CD8-positive, alpha-beta memory T cell (primary cell): ENCODE measurements at places on chromosomes 3 and 15. TPM values are rescaled to one million over a fixed set of nuclear protein-coding genes. Genes with fewer than 3 reads are reported as not detected.
A peak's percentile ranks its signal among the peaks of the same experiment; 100 is the strongest.

DNA sequence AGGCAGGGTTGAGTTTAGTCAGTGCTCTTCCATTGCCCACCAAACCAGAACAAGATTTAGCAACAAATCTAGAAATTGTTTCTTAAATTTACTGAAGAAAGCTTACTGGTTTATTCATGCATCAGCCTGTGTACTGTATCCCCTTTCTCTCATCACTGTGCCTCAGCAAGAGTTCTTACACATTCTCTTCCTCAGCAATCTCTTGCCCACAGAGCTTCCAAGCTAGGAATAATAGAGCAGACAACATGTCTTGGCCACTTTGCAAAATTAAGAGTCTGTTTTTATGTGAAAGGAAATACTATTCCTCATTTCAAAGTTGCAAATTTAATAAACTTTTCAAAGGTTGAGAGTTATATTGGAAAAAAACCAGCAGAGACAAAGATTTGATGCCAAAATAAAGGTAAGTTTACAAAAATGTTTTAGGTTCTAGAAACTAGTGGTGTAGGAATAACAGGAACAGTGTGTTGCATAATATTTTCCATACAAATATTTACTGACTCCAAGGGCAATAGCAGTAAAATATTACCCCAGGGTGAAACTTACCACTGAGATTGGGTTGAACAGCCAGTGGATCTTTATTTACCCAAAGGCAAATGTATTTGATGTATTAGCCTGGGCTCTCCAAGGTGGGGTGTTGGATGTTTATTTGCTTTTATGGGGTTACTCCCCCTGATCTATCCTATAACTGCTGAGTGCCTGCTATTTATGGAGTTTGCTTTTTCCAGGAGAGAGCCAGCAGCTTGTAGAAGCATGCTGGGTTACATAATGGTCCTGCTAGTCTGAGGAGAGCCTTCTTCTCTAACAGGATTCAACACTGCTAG lies 276.7 kb downstream of the ADAMTSL3 start:
- no peak for DNase-seq
- H3K27ac ChIP-seq: no peak overlapping the region
- H3K27me3 ChIP-seq: no peaks in the 10 kb centered on the region
- no peaks in the 10 kb centered on the region for H3K36me3 ChIP-seq

DNA sequence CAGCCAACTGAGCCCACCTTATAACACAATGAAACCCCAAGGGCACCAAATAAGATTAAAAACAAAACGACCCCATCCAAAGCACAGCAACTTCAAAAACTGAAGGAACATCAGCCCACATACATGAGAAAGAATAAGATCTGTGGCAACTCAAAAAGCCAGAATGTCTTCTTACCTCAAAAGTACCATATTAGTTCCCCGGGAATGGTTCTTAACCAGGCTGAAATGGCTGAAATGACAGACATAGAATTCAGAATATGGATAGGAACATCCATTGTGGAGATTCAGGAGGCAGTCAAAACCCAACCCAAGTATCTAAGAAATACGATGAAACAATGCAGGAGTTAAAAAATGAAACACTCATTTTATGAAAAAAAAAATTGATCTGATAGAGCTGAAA lies 222.3 kb downstream of the SCAPER start:
- H3K4me1 ChIP-seq: no peaks in the 10 kb centered on the region
- no peaks in the 10 kb centered on the region for H3K36me3 ChIP-seq
- no peak overlapping the region for H3K4me3 ChIP-seq
- H3K27ac ChIP-seq: no peak overlapping the region
- H3K27me3 ChIP-seq: no peaks in the 10 kb centered on the region

DNA sequence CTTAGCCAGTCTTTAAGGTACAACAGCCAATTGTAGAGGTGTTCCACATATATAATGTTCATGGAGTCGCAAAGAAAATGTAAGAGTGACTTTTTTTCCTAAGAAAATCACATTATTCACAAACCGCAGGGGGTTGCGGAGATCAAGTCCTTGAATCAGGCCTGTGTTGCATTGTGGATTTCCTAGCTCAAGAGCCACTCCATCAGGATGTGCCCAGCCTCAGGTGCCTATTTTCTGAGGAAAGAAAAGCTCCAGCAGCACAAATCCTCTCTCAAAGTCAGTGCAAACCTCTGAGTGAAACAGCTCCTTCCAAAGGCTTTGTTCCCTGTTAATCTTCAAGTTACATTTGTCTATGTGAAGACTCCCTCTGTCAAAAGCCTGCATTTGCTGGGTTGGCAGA lies 349.4 kb downstream of the CLSTN2 start:
- no peaks in the 10 kb centered on the region for H3K27me3 ChIP-seq
- no peak overlapping the region for H3K4me3 ChIP-seq
- DNase-seq: no peak
- H3K36me3 ChIP-seq: no peaks in the 10 kb centered on the region
- no peak overlapping the region for H3K27ac ChIP-seq

DNA sequence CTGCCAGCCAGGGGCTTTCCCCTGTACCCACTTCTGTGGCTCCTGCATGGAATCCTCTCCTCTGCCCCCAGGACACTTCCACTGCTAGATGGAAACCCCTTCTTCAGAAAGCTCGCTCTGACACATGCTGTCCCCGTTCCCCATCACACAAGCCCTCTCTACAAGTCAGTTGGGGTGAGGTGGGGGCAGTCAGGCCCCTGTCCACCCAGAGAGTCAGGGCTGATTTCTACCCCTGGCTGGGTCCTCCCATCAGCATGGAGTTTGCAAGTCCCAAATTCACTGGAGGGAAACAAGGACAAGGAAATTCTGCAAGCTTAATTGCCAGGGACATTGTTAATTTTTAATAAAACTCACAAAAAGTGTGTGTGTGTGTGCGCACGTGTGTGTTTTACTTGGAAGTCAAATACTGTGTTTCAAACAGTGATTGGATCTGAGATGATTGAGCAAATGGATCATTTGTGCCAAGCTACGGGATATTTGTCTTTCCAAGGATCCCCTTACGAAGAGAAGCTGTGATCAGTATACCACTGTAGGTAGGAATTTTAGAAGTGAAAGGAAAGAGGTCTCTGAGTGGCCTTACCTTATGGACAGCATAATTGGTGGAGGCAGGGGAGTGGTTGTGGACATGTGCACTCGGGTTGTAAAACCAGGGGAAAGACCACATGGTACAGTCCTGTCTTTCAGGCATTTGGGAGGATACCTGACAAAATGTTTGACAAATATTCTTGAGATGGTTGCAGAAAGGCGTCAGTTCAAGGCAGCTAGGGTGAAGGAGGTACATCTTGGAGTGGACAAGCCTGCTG lies 1.5 kb upstream of the AMOTL2 start:
- H3K4me3 ChIP-seq: no peak overlapping the region
- DNase-seq: no peak
- H3K27me3 ChIP-seq: peaks cover 28% of the 10 kb centered on the region
- no peaks in the 10 kb centered on the region for H3K36me3 ChIP-seq

Gene DISP2
- 1.1 TPM for total RNA-seq

Gene LRRC15
- total RNA-seq: not detected

- no peaks in the 10 kb centered on the region for H3K4me1 ChIP-seq
- no peaks in the 10 kb centered on the region for H3K36me3 ChIP-seq
- no peaks in the 10 kb centered on the region for H3K27me3 ChIP-seq
- H3K4me3 ChIP-seq: no peak overlapping the region
- no peak overlapping the region for H3K27ac ChIP-seq
Measured at GRCh38 chr15:90294601-90295269, 29.3 kb downstream of the NGRN start.

GRCh38 chr3:98565237-98565643 lies 28.2 kb downstream of the CPOX start:
- H3K36me3 ChIP-seq: no peaks in the 10 kb centered on the region
- DNase-seq: no peak
- peak overlapping the region; percentile 5 for H3K4me3 ChIP-seq
- no peaks in the 10 kb centered on the region for H3K27me3 ChIP-seq

GRCh38 chr15:47719730-47720129 lies 2.4 kb downstream of the SEMA6D start:
- H3K4me3 ChIP-seq: no peak overlapping the region
- no peaks in the 10 kb centered on the region for H3K27me3 ChIP-seq
- no peaks in the 10 kb centered on the region for H3K4me1 ChIP-seq
- H3K27ac ChIP-seq: no peak overlapping the region
- H3K36me3 ChIP-seq: no peaks in the 10 kb centered on the region

DNA sequence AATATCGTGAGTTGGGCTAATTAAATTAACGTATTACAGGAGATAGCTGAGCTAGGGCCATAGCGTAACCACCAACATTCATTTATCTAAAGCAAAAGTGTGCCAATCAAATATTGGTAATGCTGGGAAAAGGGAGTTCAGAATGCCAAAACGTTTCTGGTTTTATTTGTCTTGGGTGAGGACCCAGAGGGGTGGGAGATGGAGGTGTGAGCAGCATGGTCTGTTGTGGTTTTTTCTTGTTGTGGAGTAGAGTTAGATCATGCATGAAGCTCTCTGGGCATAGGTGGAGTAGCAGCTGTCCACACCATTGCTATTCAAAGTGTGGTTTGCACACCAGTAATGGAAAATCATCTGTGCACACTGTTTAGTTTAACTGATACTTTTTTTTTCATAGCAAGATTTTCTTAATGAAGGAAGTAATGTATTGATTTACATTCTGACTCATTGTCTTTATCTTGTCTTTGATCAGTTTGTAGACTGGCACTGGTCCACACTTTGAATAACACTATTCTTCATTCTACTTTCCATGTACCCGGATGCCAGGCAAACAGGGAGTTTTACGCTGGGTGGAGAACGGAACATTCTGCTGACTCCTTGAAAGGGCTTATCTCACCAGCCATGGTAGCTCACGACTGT lies 50.8 kb upstream of the CRTC3 start:
- no peak overlapping the region for H3K27ac ChIP-seq
- peaks cover 47% of the 10 kb centered on the region for H3K36me3 ChIP-seq
- H3K27me3 ChIP-seq: no peaks in the 10 kb centered on the region
- no peak for DNase-seq

GRCh38 chr15:59242649-59243048 lies 36.0 kb downstream of the LDHAL6B start:
- H3K36me3 ChIP-seq: no peaks in the 10 kb centered on the region
- H3K27ac ChIP-seq: no peak overlapping the region
- H3K4me3 ChIP-seq: no peak overlapping the region
- DNase-seq: no peak

GRCh38 chr15:88016406-88016805 lies 240.1 kb downstream of the NTRK3 start:
- H3K27me3 ChIP-seq: no peaks in the 10 kb centered on the region
- H3K36me3 ChIP-seq: no peaks in the 10 kb centered on the region
- no peaks in the 10 kb centered on the region for H3K4me1 ChIP-seq
- H3K4me3 ChIP-seq: no peak overlapping the region
- DNase-seq: no peak
- no peak overlapping the region for H3K27ac ChIP-seq

- peaks cover 17% of the 10 kb centered on the region for H3K4me1 ChIP-seq
- H3K27ac ChIP-seq: no peak overlapping the region
- H3K4me3 ChIP-seq: no peak overlapping the region
- no peaks in the 10 kb centered on the region for H3K27me3 ChIP-seq
- no peak for DNase-seq
Measured at GRCh38 chr3:39255503-39256325, 24.1 kb downstream of the CX3CR1 start.

- no peak overlapping the region for H3K4me3 ChIP-seq
- H3K27ac ChIP-seq: no peak overlapping the region
- H3K27me3 ChIP-seq: peaks cover 12% of the 10 kb centered on the region
- no peaks in the 10 kb centered on the region for H3K4me1 ChIP-seq
- DNase-seq: no peak
Measured at GRCh38 chr15:74304431-74304830, 63.0 kb downstream of the CYP11A1 start.

DNA sequence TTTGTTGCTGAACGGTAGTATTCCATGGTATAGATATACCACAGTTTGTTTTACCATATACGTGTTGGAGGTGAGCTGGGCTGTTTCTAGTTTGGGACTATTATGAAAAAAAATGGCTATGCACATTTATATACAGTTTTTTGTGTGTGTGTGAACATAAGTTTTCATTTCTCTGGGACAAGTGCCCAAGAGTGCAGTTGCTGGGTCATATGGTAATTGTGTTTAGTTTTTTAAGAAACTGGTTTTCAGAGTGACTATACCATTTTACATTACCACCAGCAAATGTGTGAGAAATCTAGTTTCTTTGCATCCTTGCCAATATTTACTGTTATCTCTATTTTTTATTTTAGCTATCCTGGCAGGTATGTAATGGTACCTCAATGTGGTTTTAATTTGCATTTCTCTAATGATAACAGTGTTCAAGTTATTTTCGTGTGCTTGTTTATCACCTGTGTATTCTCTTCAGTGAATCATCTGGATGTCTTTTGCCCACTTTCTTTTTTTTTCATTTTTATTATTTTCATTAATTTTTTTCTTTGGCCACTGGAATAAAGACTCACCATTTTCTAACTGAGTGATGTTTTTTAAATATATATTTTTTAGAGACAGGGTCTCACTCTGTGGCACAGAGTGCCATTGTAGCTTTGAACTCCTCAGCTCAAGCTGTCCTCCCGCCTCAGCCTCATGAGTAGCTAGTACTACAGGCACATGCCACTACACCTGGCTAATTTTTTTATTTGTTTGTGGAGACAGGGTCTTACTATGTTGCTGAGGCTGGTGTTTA lies 75.3 kb downstream of the ZNF609 start:
- H3K27me3 ChIP-seq: no peaks in the 10 kb centered on the region
- no peaks in the 10 kb centered on the region for H3K36me3 ChIP-seq
- no peak overlapping the region for H3K27ac ChIP-seq
- no peak overlapping the region for H3K4me3 ChIP-seq

GRCh38 chr3:19399836-19400235 lies 251.5 kb downstream of the KCNH8 start:
- H3K4me3 ChIP-seq: no peak overlapping the region
- DNase-seq: no peak
- H3K27ac ChIP-seq: no peak overlapping the region
- H3K4me1 ChIP-seq: no peaks in the 10 kb centered on the region
- H3K36me3 ChIP-seq: no peaks in the 10 kb centered on the region

GRCh38 chr15:90105521-90105920 lies 3.3 kb upstream of the IDH2 start:
- peaks cover 15% of the 10 kb centered on the region for H3K4me1 ChIP-seq
- no peak overlapping the region for H3K27ac ChIP-seq
- no peaks in the 10 kb centered on the region for H3K36me3 ChIP-seq

DNA sequence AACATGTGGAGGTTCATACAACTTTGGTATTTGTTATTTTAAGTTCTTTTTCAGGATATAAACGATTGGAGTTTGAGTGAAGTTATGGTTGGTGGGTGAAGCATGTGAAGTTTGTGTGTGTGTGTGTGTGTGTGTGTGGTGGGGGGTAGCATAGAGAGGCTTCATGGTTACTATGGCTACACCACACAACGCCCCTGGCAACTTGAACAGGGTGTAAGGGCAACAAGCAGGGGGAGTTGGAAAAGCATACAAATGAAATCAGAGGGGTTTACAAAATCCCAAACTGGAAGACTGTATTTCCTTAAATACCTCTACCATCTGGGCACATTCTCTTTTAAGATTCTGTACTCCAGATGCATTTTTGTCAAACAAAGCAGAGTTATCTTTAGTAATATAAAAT lies 207.5 kb downstream of the SV2B start:
- H3K36me3 ChIP-seq: no peaks in the 10 kb centered on the region
- no peaks in the 10 kb centered on the region for H3K27me3 ChIP-seq
- H3K4me1 ChIP-seq: peaks cover 83% of the 10 kb centered on the region

GRCh38 chr3:140845882-140846281 lies 95.8 kb upstream of the SLC25A36 start:
- H3K27me3 ChIP-seq: no peaks in the 10 kb centered on the region
- no peak overlapping the region for H3K4me3 ChIP-seq
- H3K4me1 ChIP-seq: no peaks in the 10 kb centered on the region
